ENCODE measurements at places on chromosomes 6 and 20. TPM values are rescaled to one million over a fixed set of nuclear protein-coding genes. Genes with fewer than 3 reads are reported as not detected.

DNA sequence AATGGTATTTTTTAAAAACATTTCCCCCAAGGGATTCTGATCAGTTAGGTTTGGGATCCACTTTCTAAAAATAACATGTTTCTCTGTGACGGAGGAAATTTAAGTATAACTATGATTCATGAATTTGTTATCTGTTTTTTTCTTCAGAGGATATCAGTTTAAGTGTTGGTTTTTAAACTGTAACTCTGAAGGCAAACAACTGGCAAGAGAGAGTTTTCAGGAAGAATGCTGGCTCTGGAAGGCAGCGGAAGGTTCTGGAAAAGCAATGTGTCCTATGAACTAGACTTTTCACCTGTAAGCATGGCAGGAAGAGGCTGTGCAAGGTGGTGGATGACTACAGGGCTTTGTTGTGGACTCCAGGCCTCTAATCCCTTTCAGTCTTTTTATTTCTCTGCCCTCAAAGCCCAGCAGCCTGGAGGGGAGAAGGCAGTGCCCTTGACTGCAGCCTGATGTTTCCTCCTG, 153.1 kb downstream of the GMPR start:
- DNase-seq: no peak

The WFDC10B gene
- not detected for total RNA-seq

The OPRM1 gene
- not detected for total RNA-seq

- no peak for DNase-seq
Measured at GRCh38 chr20:11056414-11056813, 382.6 kb upstream of the JAG1 start.
